ENCODE measurements at places on chromosomes 16 and 17.
A peak's percentile ranks its signal among the peaks of the same experiment; 100 is the strongest.

- DNase-seq: no peak
These were observed 72.8 kb downstream of the SOCS1 start for GRCh38 chr16:11183035-11183812.

DNA sequence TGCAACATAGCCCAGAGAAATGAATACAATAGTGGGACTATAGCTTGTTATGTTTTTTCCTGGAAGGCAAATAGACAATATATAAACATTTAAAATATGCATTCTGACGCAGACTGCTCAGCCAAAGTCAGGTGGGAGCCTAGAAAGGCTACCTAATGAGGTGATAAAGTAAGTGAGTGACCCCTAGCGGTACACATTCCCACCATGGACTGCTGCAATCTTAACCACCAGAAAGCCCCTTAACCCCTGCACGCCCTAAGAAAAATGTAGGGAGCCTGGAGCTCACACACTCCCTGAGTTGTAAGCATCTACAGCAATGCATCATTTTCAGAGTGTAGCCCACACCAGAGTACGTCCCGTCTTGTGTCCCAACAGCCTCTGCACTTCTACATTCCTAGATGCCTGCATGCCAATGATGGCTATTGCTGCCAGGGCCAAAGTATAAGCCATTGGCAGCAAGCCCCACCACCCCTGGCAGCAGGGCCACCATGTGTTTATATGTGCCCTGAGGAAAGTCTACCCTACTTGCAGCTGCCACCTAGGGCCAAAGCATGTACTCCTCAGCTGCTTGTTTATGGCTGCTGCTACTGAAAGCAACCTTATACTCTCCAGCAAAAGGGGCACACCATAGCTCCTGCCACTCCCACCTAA is 127.6 kb downstream of the KIF2B start:
- DNase-seq: no peak

DNA sequence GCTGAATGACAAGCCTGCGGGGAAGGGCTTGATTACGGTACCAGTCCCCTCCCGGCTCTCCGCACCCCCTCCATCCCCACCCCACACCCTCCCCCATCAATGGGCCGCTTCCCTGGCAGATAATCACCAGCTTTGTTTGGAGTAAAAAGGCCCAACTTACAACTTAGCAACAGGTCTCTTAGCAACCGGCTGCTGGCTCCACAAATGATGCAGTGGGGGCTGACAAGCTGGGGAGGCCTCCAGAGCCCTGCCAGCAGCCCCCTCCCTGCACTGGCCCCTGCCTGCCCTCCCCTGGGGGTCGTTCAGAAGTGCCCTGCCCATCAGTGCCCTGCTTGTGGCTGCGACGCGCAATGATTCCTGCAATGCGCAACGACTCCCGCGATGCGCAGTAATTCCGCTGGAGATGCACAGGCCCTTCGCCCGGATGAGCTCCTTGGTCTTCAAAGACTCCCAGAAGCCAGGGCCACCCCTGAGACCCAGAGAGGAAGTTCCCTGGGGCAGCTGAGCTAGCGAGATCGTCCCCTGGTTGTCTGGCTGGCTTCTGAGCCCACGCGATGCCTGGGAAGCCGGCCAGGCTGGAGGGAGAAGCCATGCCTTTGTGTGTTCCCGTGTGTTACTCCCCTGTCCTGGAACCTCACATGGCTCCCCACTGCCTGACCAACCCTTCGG is 23.3 kb downstream of the CPNE2 start:
- DNase-seq: peak; percentile 20

GRCh38 chr16:54175169-54175551 is 111.4 kb downstream of the IRX3 start:
- DNase-seq: no peak

DNA sequence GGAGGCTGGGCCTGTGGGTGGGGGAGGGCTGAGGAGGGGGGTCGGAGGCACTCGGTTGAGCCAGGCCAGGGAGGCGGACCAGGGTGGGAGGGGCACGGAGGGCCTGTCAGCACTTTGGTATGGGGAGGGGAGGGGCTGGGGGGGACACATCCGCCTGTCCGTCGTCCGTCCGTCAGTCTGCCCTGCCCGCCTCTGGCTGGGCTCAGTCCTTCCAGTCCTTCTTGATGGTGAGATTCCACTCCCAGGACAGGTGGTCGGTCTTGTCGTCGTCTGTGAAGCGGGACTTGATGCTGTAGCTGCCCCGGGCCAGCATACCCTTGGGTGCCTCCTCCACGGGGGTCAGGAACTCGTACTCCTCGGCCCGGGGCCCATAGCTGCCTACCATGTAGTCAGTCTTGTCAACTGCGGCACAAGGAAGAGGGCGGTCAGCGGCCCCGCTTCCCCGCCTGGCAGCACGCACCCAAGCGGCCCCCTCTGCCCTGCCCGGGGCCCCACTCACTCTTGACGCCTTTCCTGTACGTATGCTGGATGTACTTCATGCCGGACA is 2.4 kb downstream of the ARHGDIA start:
- peak; percentile 42 for DNase-seq

DNA sequence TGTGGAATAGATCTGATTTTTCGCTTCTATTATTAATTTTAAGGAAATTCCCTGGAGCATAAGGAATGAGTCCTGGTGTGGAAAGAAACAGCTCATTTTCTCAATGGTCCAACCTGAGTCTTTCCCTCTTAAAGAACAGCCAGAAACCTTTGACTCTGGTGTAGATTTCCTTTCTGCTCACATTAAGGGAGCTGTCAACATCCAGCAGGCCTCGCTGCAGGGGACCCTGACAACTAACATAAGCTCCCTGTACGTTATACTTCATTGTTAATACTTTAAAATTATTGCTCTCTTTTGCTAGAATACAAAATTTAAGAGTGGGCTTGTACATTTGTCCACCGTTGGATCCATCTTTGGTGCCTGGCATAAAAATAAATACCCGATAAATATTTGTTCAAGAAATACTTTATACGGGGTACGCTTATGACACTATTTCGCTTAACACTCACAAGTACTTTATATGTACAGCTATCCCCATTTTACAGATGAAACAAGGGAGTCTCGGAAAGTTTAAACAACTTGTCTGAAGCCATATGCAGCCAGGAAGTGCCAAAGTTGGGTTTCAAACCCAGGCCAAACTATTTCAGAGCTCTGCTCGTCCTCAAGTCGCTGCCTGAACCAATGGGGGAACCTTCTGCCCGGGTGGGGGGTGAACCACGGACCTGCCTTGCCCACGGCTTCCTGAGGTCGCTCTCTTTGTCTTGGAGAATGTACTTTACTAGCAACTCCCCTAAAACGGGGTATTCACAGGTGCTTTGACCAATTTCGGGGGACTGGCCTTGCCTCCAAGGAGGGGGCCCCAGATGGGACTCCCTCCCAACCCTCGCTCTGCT is 611 bp downstream of the SMARCE1 start:
- peak; percentile 66 for DNase-seq

DNA sequence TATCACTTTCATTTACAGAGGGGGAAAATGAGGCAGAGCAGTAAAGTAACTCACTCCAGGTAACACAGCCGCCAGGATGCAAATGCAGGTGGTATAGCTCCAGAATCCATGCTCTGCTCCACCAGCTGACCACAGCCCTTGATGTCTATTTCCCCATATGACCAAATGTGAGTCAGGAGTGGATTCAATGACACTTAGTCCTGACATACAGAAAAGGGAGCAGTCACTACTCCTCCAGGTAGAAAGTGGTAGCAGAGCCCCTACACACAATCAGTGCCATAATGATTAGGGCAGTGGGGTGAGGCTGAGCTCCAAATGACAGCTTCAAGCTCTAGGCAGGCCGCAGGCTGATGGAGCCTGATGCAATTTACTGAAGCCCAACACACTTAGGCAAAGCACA is 43.3 kb upstream of the GFOD2 start:
- DNase-seq: no peak

DNA sequence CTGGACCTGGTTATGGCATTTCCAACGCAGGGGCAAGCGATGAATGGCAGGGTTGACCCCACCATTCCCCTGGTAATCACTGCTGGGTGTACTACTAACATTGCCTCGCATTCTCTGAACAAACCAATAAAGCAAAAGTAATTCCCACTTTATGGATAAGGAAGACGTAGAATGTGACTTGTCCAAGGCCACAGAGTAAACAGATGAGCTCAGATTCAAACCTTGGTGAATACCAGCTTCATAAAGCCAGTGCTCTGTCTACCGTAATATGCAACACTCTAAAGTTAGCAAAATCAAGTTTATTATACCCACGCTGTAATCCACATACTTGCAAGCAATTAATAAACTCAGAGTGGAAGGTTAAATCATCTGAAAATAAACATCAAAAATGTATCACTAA is 59.6 kb downstream of the ANKFY1 start:
- no peak for DNase-seq

DNA sequence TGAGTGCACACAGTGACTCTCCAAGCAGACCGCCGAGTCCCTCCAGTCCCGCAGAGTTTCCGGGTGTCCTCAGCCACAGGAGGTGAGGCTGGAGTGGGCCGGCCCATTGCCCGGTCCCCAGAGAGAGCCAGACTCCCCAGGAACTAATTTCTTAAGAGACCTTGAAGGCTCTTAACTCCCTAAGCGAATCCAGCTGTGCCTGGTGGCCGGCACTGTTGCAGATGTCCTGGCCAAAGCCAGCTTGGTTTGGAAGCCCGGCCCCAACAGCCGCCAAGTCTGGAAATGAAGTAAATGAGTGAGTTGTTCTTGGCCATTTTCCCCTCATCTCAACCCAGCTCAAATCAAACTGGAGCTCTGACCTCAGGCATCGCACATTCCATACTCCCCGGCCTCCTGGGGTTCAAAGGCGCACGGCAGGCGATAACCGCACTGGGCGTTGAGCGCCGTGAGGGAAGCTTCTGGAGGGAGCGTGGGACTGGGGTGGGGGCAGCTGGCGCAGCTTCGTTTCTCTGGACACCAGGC is 42.0 kb downstream of the CMIP start:
- DNase-seq: no peak

DNA sequence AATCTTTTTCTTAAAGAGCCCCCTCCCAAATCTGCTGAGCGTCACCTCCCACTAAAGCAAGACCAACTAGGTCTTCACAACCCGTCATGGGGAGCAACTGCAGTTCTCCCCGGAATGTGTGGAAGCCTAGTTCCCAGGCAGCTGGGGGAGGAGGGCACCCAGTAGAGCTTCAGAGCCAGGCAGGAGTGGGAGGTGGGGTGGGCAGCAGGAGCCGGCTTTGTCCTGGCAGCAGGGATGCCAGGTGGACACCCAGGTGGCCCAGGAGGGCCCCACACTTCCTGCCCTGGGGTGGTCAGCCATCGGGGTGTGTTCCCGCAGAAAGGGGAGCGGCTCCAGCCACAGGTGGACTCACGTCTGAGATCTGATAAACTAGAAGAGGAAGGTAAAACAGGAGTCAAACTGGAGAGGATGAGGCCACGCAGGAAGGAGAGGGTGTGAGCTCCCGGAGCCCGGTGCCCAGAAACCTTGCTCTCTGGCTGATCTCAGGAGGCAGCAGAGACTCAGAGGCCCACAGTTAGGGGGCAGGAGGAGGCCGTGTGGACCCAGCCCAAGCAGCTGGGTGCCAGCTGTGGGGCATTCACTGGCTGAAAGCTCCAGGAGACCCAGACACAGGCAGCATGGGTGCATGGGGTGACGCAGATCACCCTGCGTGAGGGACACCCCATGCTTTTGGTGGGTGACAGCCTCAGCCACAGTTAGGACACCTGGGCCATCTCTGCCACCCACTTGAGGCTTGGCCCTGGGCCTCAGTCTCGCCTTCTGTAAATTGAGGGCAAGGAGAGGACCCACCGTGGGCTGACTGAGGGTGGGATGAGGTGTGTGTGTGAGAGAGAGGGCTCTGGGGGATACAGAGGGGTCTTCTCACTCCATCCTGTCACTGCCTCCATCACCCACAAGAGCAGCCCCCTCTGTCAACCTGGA is 260.8 kb upstream of the TNRC6C start:
- DNase-seq: no peak

DNA sequence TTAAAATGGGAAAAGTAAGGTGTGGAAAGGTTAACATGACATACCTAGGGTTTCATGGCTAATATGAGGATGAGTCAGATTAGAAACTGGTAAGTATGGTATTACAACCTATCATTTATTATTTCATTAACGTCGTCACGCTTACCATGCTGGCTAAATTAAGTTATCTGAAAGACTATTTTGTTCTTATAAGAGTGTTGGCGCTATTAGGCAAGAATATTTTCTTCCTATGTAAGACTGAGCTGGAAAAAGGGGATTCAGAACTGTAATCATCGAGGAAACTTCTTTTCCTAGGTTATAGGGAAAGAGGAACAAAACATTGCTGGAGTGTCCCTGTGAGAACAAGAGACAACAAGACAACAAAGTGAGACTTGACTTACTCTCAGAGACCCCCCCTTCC is 440.8 kb downstream of the KCNJ2 start:
- DNase-seq: no peak

DNA sequence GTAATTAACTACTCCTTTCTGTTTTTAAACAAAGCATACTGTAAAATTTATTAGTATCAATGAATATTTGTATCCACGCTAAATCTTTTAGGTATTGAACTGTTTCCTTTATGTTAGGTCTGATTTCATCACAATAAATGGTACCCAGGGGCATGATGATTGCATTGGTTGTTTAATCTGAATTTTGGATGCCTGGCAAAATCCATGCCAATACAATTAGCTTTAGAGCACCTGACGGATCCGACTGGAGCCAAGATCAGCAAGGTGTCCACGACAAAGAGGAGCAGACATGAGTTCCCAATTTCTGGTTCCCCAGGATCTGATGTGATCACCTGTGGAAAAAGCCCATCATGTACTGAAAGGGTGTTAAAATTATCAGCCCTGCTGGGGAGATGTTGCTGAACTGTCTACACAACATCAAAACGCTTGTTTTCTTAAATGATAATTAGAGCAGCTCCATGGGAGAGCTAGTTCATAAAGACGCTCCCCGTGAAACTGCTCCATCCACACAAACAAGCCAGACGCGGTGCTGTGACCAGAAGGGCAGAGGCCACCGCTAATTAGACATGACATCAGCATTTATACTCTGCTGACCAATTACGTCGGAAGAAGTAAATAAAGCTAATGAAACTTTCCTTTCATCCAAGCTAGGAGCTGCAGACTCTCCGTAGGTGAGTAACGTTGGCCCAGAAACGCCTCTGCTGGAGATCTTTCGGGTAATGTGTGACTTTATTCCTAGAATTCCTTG is 151.7 kb downstream of the CPPED1 start:
- peak; percentile 45 for DNase-seq

DNA sequence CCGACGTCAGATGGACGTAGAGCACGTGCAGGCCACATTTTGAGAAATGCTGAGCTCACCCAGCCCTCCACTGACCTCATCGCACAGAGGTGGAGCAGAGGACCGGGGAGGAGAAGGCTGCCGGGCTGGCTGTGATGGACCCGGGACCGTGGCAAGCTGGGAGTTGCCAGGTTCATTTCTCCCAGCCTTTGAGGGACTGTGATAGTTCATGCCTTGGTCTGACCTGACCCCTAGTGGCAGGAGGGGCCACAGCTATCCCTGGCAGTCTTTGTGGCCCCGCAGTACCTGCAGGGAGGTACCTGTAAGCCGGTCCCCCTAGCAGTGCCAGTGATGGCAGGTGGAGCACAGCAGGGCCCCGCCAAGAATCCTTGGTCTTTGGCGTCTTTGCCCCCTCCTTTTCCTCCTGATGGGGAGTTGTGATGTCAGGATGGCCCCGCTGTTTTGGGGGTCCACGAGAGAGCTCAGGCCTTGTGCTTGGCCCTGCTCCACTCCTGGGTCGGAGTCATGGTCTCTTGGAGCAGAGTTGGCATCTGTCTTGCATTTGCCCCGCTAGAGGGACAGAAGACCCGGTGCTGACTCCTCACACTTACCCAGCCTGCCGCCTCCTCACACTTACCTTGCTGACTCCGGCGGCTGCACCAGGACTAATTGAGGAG is 50.4 kb downstream of the OR1D5 start:
- peak; percentile 20 for DNase-seq

Measured in NCI-H2081 (cell line).